ENCODE measurements at places on chromosomes 3 and 15.

DNA sequence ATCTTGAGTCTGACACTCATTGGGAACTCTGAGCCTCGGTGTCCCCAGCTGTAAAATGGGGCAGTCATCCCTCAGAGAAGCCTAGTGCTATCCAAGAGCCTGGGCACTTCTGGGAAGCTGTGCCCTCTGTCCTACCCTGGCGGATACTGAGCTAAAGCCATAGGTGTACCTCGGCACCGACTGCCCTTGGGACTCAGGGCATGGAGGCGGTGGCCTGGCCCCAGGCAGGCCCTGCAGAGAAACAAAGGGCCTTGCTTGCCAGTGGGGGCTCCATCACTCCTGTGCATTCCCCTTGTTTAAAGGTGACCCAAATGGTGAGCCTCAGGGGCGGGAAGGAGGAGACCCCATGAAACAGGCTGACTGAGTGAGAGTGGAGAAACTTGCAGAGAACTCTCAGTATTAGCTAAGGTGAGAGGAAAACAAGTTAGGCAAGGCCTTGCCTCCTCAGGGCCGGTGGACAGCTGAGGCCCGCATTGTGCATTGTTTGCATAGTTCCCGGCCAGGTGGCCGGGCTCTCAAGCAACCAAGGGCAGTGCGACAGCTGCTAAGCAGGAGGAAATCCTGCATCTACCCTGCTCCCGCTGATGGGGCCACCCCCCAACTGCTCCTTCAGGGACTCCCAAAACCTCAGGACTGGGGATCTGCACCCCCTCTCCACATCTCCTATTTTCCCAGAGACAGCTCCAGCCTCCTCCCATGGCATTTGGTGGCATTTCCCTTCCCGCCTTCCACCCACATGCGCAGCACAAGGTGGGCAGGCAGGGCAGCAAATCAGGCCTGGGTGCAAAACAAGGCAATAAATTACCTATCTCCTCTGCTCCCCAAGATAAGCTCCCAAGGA, 4.3 kb downstream of the PFKFB4 start:
- DNase-seq, result no peak

- no peak for DNase-seq
Observed at GRCh38 chr3:14352002-14352627, 50.3 kb upstream of the SLC6A6 start.

- no peak for DNase-seq
Observed at GRCh38 chr15:55277116-55277564, 12.5 kb downstream of the RAB27A start.

DNA sequence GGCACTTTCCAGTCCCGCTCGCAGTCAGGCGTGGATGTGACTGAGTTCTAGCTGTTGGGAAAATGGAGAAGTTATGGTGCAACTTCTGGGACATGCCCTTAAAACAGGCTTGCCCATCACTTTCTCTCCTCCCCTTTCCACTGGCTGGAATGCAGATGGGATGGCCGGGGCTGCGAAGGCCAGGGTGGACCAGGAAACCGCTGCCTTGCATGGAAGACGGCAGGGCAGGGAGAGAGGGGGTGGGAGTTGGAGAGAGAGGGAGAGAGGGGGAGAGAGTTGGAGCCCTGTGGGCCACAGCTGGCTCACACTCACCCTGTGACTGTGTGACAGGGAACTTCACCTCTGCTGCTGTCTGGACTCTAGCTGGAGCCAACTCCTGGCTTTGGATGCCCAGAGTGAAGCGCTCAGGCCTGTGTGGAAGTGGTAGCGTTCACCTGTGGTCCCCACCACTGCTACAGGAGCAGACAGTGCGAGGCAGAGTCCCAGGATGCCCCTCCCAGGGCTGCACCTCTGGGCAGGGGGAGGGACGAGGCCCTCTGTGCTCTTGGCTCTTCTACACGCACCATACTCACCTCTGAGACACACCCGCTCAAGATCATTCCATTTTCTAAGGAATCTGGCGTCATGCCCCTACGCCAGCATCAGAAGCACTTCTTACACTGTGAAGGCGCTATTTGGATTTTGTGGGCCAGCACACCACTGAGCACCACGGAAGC, 36.6 kb downstream of the KLHL25 start:
- DNase-seq, result no peak

DNA sequence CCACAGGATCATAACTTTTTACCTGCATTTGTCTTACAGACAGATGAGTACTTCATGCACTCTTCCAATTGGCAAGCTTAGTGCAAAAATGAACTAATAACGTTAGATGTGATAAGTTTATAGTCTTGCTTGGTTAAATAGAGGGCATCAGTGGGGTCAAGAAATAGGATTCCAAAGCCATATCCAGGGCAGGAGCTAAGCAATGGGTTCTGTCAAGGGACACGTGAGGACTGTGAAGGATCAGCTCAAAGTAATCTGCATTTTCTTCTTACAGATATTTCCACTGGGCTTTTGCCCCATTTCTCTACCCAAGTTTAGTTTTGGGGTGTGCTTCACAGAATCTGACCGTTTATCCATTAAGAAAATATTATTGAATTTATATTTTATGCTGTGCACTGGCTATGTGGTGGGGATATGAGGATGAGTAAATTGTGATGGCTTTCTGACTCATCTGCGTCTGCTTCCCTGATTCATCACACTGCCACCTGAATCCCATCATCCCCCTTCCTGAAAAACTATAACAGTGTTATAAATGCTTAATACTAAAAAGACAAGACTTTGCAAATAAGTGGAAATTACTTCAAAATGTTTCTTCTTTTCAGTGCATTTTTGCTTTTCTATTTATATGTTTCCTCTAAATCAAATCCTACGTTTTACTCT, 17.5 kb downstream of the PPP2R3A start:
- no peak for DNase-seq

- DNase-seq, result no peak
Observed at GRCh38 chr3:30764281-30764680, 130.2 kb downstream of the GADL1 start.

- DNase-seq, result no peak
Observed at GRCh38 chr15:68410466-68411342, 21.3 kb downstream of the ITGA11 start.

DNA sequence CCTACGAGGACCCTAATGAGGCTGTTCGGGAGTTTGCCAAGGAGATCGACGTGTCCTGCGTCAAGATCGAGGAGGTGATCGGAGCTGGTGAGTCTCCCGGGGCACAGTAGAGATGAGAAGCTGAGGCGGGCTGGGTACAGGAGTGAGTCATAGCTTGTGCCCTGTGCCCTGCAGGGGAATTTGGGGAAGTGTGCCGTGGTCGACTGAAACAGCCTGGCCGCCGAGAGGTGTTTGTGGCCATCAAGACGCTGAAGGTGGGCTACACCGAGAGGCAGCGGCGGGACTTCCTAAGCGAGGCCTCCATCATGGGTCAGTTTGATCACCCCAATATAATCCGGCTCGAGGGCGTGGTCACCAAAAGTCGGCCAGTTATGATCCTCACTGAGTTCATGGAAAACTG, 17.9 kb downstream of the EPHB3 start:
- no peak for DNase-seq

- DNase-seq, result no peak
Observed at GRCh38 chr15:31292391-31293015, 34.1 kb upstream of the KLF13 start.

DNA sequence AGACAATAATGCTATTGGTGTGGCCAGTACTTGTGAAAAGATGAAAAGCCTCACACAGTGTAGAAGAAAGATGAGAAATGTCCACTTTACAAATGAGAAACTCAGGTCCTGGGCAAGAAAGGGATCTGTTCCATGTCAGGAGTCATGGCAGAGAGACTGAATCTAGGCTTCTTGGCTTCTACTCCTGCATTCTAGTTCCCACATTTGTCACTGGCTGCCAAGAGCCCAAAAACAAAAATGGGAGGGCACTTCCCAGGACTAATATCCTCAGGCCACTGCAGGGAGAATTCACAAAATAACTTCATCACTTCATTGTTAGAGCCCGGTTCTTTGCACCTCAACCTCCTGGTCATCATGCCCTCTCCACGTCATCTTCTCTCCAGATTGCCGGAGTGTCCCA, 337.5 kb downstream of the NTRK3 start:
- no peak for DNase-seq

GRCh38 chr3:126849768-126850167, 133.1 kb upstream of the PLXNA1 start:
- no peak for DNase-seq

- DNase-seq, result no peak
Observed at GRCh38 chr15:59247364-59247763, 40.7 kb downstream of the LDHAL6B start.

DNA sequence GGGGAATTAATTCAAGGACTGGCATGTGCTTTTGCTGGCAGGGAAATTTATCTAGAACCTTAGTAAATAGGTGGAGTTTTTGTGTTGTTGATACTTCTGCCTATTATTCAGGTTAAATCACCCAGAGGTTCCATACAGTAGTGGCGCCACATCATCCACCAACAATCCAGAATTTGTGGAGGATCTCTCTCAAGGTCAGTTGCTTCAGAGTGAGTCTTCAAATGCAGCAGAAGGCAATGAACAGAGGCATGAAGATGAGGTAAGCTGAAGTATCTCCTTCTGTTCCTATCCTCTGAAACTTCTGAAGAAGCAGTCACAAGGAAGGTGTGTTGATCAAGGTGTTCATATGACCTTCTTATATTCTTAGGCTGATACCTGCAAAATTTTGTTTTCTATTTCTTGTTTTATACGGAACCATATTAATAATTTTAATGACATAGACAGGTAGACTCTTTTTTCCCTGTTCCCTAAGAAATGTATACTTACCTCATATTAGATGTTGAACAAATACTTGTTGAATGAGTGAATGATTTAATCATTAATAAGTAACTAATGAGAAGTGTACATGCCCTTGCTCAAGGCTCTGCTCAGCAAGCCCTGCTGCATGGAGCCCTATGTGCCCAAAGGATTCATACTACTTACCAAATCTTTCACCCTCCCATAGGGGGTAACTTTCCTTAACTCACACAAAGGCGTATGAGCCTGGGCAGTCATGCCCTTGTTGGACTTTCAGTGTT, 43.6 kb downstream of the HMG20A start:
- no peak for DNase-seq

DNA sequence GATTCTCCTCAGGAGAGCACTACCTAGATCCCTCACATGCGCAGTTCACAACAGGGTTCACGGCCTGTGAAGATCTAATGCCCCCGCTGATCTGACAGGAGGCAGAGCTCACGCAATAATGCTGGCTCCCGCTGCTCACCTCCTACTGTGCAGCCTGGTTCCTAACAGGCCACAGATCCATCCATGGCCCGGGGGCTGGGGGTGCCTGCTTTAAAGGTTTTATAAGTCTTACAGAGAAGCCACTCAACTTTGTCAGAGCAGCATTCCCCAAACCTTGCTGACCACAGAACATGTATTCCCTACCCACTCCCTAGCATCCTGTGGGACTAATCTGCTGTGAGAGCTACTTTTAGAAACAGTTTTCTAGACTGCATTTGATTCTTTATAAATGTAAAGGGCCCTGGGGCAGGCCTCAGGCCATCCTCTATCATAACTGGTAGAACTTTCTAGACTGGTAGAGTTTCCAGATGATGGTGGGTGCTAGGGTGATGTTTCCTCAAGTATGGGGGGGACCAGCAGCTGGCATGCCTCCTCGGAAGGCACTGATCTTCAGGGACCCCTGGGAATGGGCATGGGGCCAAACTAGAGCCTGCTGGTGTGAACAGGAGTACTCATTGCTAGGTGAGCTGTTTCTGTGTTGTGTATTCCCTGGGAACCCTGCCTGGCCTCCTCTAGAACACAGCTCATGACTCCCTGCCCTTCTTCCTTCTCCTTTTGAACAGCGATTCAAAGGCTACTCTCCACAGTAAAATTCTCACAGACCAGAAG, 25.7 kb upstream of the RAD18 start:
- DNase-seq, result no peak

- DNase-seq, result no peak
Observed at GRCh38 chr3:143658861-143659260, 189.4 kb downstream of the SLC9A9 start.

DNA sequence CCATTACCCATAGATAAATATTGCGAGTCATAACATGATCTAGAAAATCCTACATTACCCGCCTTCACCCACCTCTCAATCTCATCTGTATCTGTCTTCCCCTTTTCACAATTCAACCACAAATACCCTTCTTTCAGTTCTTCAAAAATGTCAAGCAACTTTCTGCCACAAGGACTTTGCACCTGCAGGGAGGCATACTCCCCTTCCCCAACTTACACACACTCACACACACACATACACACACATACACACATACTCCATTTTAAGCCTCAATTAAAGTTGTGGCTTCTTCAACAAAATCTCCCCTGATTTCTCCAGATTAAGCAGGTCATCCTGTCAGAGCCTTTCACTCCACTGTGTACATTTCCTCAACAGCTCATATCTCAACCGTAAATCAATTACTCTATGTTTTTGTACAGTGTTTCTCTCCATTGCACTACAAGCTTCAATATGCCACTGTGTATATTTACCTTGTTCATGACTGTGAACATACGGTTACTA, 33.1 kb upstream of the CCDC50 start:
- DNase-seq, result no peak

DNA sequence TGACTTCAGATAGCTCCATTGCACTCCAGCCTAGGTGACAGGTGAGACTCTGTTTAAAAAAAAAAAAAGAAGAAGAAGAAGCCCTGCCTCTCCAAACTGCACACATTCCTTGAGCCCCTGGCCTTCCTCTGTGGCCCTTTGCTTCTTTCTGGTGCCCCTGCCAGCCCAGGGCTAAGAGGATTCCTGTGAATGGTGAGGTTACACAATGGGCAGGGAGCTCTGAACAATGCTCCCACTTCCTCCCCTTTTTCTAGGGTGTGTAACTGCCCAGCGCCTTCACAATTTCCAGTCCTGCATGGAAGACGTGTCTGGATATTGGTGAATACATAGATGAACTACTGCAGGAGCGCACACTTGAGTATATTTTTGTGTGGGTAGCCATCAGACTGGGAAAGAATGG, 3.6 kb upstream of the AMOTL2 start:
- DNase-seq, result no peak

DNA sequence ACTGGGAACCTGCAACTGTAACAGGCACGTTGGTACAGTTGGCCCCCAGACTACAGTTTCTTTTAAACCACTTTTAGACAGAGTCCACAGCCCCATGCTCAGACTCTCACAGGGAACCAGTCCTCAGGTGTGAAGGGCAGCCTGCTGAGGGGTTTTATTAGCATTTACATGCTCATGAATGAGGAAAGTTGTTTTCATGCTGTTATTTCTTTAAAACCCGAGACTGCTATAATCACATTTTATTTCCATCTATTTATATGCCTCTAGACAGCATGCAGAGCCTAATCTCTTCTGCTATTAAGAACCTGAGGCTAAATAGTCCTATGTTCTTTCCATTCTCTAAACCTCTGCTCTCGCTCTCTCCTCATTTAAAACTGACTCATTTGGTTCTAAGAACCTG, 26.3 kb upstream of the FSIP1 start:
- DNase-seq, result no peak

GRCh38 chr15:67839499-67839928, 331 bp downstream of the RNU6-1 start:
- DNase-seq, result no peak

- no peak for DNase-seq
Observed at GRCh38 chr3:25508901-25509300, 80.8 kb downstream of the RARB start.

DNA sequence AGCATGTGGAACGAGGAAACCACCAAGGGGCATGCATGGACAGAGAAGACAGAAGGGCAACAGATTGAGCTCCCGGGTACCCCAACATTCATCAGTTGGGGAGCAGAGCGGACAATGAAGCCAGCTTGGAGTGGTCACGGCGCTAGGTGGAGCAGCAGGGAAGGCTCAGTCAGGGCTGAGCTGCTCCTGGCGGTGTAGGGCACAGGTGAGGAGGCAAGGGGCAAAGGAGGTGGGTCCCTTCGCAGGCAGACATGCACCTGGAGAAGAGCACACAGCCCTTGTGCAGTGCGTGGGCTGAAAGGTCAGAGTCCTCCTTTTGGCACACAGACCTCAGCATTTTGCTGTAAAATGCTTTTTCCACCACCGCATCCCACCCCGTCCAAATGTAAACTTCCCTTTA, 90.0 kb upstream of the SLC6A6 start:
- DNase-seq, result no peak

Measured in anterior cingulate cortex (tissue), 58 donors.